IPS DF 6.9 (cell line): ENCODE measurements at places on chromosomes 2 and 18.

DNA sequence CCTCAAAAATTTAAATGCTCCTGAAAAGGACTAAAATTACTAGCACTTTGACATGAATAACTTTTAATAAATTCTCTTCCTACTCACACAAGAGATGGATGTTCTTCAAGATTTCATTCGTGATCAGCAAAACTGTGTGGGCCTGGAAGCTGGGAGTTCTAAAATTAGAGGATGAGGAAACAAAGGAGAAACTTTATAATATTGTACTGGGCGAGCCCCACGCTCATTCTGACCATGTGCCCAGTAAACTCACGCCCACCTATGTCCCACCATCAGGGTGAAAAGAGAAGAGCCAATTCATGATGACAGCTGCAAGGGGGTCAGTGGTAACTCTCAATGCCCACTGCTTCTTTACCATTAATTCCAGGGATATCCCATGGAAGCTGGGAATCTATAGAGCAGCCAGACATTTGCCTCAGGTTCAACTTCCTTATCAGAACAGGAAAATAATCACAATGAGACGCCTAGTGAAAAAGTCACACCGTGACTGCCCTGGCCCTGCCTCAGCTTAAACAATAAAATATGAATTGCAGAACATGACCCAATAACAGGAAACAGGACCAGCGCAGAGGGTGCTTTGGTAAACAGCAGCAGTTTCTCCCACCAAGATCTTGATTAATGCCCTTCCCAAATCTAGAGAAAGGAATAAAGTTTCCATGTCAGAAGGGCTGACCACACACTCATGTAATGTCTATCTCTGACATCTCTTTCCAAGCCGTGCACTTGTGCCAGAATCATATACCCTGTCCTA lies 438.6 kb downstream of the TXNL1 start:
- no peak for DNase-seq

DNA sequence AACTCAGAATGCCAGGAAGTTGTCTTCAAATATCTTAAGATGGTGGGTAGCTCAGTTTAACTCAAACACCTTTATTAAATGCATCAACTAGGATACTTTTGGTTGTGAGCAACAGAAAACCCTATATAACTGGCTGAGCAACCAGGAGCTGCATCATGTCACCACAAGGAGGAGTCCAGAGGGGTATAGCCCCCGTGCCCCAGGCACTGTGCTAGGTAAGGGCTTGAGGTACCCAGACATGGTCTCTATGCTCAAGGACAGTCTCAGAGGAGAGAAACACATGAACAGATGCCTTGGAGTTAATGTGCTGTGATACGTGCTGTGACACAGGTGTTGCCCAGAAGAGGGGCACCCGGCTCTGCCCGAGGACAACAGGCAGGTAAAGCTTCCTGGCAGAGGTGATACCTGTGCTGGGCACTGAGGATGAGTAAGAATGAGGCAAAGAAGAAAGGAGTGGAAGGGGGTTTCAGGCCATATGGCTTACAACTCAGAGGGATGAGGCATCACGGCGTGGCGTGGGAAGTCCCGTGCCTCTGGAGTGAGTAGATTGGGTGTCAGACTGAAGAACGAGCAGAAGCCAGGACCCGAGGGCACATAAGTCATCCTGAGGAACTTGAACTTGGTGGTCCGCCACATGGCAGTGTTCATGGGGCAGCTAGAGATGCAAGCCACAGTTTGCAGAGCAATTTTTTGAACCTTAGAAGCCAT lies 32.0 kb upstream of the CAB39 start:
- DNase-seq: no peak

DNA sequence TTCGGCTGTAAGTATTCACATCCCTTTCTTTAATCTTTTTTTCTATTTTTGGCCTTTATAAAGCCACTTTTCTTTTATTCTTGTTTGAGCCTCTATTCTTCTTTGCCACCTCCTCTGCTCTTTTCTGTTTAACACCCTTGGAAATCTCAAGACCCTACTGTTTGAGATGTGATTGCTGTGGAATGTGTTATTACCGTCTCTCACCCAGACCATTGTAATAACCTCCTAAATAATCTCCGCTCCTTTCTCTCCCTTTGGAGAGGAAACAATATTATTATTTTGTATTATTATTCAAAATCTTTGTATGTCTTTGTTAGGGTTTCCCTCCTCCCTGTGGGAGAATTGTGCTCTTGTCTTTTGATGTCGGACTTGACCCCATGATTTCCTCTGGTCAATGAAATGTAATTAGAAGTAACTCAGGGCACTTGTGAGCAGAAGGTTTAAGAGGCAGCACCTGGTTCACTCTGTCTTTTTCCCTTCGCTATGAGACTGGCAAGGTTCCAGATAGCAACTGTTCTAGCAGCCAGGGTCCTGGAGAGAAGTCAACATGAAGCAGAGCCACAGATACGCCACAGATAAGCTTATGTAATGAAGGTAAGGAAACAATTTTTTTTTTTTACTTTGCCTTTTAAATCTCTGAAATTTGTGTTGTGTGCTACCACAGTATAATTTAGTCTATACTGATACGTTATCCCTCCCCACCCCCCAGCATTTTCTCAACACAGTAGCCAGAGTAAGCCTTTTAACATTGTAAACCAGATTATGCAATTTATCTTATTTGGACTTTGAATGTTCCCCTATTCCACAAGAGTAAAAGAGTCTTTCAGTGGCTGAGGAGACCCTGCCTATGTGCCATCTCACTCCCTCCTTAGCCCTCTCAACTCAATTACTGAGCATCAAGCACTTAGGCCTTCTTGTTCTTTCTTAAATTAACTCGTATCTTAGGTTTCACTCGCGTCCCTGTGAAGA lies 601.2 kb upstream of the ZNF804A start:
- no peak for DNase-seq

DNA sequence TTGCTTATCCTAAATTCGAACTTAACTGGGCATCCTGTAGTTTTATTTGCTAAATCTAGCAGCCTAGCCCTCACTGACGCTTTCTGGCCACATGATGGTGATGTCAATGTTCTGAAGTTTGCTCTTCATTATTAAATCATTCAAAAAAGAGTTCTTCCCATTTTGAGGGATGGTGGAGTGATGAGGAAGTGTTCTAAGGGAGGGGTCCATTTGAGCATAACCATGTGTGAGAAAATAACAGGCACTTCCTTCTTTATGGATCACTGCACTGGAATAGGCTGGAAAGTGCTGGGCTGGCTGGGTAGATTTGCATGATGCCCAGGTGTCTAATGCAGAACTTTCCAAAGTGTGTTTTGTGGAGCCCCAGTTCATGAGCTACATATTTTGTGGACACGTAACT lies 74.2 kb downstream of the TNFRSF11A start:
- DNase-seq: no peak

DNA sequence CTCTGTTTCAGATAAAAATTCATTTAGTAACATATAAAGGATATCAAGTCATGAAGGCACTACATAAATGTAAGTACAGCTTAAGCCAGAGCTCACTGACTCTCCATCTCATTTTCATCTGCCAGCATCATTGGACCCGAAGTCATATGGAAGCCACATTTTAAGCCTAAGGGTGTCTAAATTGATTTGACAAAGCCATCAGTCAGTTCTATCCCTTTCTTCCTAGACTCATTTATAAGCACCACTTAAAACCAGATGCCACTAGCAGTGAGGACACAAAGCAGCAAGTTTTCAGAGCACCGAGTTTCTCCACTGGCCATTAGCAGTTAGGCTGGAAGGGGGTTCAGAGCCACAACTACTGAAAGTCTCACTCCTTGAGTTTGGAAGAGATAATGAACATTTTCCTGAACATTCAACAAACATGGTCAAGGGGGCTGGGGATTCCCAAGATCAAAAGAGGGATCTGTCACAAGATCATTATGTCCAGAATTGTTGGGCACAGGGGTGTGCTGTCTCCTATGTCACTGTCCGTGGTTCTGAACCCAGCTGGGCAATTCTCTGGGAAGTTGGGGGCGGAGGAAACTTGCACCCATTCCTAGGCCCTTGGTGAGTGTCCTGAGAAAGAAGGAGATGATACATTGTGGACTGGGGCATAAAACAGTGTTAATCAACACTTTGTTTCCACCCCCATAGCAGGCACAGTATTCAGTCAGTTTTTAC lies 158.5 kb upstream of the LMAN1 start:
- peak; percentile 9 for DNase-seq

DNA sequence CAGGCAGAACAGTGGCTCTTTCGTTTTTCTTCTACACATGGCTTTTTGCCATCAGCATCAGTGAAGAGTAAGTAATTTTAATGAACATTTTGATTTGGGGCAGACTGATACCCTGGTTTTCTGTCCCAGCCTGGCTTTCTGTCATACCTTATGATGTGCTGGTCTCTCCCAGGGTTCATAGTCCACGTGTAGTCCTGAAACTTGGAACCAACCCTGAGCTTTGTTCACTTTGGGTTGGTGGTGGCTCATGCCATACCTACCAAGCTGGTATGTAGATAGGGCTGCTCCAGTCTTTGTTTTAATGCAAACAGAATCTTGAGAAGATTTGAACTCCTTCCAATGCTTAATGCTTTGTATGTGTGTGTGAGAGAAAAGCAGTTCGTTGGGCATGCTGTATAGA lies 4.9 kb downstream of the COPS7B start:
- no peak for DNase-seq

GRCh38 chr18:36436387-36436786 lies 138.9 kb downstream of the FHOD3 start:
- DNase-seq: no peak

- DNase-seq: no peak
Measured at GRCh38 chr2:112345030-112346027, 69.9 kb downstream of the ZC3H6 start.

- DNase-seq: no peak
Measured at GRCh38 chr2:228408529-228409227, 227.2 kb upstream of the SPHKAP start.

- no peak for DNase-seq
Measured at GRCh38 chr2:18336975-18337374, 223.5 kb downstream of the RDH14 start.

GRCh38 chr2:186105016-186105724 lies 366.6 kb downstream of the FSIP2 start:
- no peak for DNase-seq

GRCh38 chr18:51907687-51908597 lies 432.1 kb upstream of the DCC start:
- no peak for DNase-seq

DNA sequence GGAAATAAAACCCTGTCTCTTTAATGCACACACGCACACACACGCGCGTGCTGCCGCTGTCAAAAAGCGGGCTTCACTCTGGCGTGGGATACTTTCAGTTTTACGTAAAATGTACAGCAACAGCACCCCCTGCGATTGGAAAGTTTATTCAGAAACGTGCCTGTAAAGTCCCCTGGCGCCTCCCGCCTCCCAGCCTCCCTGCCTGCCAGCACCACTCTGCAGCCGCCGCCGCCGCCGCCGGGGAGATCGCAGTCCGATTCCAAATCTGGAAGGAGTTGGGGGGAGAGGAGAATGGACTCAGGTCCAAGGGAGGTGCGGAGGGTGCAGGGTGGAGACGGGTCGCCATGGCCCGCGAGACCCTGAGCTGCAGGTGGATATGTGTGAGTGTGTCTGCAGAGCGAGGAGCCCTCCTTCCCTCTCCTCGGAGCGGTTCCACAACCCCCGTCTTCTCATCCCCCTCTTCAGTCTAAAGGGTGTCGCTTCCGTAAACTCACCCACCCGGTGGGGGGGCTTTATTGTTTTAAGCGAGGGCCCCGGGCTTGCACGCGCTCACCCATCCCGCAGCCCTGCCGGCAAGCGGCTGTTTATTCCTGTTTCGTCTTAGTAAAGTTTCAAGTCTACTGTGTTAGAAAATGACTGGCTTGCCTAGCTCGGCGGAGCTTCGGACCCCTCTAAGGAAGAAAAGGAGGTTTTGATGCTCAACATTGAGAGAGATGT lies 1.8 kb upstream of the BCL11A start:
- no peak for DNase-seq

DNA sequence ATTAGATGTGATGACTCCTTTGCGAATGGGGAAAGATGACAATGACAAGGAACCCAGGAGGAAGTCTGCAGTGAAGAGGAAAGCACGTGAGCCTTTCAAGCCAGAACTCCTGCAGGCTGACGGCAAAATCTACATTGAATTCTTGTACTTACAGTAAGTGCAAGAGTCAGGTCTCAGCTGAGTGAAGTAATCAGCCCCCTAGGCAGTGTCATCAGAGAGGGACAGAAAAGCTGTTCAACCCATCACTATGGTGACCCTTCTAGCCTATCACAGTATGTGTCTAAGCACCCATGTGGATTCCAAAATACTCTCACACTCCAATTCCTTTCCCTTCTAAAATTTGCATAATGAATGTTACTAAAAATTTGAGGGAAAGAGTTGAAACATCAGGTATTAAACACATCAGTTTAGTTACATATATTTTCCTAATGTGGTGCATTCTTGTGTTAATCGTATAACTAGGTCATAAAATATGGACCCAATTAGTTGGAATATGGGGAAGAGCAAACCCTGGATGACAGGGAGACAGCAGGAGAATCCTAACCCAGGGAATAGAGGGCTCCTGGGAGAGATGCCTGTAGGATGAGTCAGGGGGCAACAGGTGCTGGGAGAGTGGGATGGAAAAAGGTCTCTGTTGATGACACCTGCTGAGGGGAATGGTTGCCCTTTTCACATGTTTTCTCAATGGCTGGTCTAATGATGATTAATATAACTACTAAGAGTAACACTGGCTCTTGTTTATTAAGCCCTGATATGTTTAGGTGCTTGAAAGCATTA lies 39.5 kb downstream of the VWC2L start:
- no peak for DNase-seq

DNA sequence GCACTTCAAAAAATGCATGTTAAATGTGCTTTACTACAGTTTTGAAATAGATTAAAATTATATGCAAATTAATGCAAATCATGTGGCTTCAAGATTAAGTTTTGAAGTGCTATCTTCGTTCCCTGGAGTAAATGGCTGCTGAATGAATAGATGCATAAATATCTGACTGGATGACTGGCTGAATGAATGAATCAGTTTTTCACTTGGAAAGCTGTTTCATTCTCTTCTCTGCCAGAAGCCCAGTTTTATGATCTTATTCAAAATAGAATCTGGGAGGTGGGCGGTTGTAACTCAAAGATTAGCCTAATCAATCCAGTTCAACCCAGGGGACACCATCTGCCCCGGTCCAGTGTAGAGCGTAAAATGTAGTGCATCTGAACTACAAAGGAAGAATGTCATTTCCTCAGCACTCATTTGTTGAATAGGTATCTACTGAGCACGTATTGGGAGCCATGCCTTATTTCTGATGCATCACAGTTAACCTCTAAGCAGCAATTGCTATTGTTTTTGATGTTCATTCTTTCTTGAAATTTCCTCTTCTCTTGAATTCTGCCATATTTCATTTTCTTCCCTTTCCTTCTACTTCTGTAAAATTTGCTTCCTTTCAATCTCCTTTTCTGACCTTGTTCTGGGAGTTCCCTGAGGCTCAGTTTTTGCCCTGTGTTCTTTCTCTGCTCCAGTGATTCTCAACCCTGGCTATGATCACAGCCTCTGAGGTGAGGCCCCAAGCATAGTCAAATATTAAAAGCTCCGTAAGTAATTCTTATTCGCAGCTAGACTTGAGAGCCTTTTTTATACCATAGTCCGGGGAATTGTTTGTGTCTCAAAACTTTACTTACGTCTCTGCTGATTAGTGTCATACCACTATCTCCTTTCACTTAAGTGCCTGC lies 282.7 kb downstream of the PARD3B start:
- no peak for DNase-seq
